Astrocyte of the spinal cord (primary cell): ENCODE measurements at places on chromosomes 3 and 15.

GRCh38 chr3:42501681-42502428 lies 588 bp upstream of the VIPR1 start:
- peak; percentile 16 for DNase-seq

GRCh38 chr3:172622156-172622555 lies 88.7 kb downstream of the NCEH1 start:
- DNase-seq: no peak

DNA sequence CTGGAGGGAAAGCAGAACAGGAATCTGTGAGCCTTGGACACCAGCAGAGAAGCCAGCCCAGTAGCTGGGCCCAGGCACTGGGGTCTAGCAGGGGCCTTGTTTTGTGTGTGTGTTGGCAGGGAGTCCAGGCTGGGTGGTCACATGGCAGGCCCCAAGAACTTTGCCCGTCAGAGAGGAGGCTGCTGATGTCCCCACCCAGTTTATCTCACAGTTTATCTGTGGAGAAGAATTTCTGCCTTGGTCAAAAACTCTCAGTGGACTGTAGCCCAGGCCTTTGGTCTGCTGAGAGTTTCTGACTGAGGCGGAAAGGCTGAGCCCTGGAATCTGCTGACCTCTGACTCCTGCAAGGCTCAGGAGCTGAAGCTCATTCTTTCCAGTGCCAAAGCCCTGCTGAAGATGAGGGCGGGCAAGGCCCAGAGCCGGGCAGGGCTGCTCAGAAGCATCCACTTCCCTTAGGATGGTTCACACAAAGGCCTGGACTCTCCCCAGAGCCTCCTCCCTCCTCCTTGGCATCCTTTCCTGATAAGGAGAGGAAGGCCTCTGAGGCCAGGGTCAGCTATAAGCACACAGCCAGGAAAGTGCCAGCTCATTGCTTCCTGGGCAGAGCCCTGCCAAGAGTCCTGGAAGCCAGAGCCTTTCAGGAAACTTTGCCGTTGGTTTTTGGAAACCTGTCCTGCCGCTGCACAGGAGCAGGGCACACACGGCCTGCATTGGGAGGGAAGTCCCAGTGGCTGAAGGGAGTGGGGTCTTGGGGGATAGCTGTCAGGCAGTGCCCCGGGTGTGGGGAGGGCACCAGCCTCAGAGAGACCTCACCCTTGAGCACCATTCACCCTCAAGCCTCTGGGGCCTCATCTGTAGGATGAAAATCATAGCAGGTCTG lies 37.2 kb upstream of the SLCO2A1 start:
- DNase-seq: no peak

DNA sequence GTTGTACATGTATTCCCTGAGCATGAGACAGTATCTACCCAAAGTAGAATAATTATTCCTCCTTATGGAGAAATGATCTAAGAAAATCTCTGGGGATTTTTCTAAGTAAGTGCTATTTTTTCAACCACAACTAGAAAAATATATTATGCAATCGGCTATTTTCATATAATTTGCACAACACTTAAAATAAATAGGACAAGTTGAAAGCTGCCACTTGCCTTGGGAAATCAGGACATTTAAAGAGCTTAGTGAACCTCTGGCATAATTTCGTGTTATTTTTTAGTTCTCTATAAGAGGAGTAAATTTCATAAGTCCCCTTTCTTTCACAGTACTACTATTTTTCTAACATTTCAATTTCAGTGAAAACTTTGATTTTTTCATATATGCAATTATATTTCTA lies 672.1 kb downstream of the OTOL1 start:
- no peak for DNase-seq

DNA sequence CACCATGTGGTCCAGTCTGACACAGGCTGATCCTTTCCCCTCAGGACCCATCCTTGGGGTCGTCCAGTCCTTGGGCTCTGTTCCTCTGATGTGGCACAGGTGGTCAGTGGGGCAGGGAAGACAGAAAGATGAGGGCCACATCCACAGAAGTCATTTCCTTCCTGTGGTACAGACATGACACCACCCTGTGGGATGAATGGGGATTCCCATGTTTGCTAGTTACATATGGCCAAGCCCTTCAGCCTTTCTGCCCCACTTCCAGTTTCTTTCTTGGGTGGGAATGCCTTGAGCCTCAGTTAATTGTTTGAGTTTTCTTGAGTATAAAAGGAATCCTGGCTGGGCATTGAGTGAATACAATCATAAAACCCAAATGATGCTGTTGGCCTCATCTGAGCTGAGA lies 284.7 kb upstream of the CTDSPL start:
- no peak for DNase-seq

- DNase-seq: no peak
Measured at GRCh38 chr15:25058080-25058785, 103.4 kb downstream of the SNRPN start.

DNA sequence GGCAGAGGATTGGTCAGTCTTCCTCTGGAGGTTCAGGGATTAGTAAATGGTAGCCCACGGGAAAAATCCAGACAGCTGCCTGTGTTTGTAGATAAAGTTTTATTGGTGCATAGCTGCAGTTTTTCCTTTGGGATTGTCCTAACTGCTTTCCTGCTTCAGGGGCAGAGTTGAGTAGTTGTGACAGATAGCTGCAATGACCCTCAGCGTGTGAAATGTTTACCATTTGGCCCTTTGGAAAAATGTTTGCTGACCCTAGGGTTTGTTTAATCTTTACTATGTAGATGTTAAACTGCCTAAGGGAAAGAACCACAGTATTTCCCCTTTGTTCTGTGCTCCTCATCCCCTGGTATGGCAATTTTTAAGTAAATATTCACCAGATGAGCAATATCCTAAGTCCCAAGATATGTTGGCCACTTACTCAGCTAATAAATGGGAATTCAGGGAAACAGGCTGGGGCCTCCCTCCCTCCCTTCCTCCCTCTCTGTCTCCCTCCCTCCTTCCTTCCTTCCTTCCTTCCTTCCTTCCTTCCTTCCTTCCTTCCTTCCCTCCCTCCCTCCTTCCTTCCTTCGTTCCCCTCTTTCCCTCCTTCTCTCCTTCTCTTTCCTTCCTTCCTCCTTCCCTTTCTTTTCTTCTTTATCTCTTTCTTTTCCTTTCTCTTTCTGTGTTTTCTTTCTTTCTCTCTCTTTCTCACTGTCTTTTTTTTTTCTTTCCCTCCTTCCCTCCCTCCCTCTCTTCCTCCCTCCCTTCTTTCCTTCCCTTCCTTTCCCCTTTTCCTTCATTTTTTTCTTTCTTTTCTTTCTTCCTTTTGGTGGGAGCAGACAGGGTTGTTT lies 234.6 kb upstream of the BHLHE40 start:
- DNase-seq: peak; percentile 75

DNA sequence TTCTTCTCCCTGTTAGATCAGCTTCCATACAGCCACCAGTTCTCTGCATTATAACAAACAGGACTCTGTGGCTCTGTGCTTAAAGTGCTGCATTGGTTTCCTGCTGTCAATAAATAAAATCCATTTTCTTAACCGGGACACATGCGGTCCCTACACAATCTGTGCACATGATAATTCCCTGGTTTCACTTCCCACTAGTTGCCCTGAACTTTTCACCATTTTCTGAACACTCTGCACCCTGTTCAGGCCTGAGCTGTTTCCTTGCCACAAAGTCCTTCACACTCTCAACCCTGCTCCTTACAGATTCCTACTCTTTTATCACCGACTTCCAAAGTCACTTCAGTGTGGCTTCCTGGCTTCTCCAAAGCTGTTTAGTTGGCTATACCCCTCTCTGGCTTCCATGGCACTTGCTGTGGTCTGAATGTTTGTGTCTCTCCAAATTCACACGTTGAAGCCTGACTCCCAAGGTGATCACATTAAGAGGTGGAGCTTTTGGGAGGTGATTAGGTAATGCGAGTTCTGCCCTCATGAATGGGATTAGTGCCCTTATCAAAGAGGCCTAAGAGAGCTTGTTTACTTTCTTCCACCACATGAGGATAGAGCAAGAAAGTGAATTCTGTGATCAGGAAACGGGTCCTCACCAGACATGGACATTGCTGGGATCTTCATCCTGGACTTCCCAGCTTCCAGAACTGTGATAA lies 233.4 kb downstream of the CHST2 start:
- no peak for DNase-seq
